GM12878 (cell line): ENCODE measurements at places on chromosomes 2 and 18.

GRCh38 chr18:37666991-37667390 lies 101.4 kb upstream of the CELF4 start:
- H3K4me1 ChIP-seq = no peaks in the 10 kb centered on the region
- no peaks in the 10 kb centered on the region for H3K36me3 ChIP-seq
- H3K27ac ChIP-seq = no peak overlapping the region
- no peak for DNase-seq

DNA sequence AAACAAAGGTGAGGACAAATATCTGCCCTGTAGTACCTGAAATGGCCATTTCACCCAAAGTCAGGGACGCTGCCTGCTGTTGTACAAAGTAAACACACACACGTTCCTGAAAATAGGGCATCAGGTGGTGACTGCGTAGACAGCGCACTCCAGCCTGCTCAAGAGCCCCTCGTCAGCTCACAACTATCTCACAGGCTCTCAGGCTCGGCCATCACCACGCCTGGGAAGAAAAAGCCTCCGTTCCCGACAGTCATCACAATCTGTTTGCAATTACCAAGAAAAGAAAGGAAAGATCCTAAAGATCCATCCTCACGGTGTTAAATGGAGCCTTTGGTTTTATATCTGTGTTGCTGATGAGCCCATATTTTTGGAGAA lies 230.2 kb downstream of the ZNF516 start:
- H3K27ac ChIP-seq = no peak overlapping the region
- DNase-seq = no peak
- H3K36me3 ChIP-seq = no peaks in the 10 kb centered on the region
- no peak overlapping the region for H3K4me3 ChIP-seq
- peaks cover 2% of the 10 kb centered on the region; the same call in 1 of the 2 replicates for H3K27me3 ChIP-seq
- no peaks in the 10 kb centered on the region for H3K4me1 ChIP-seq

- DNase-seq = no peak
- H3K27ac ChIP-seq = no peak overlapping the region
- H3K27me3 ChIP-seq = no peaks in the 10 kb centered on the region
- no peak overlapping the region for H3K4me3 ChIP-seq
Observed at GRCh38 chr2:167504695-167505094, 616.4 kb downstream of the XIRP2 start.

DNA sequence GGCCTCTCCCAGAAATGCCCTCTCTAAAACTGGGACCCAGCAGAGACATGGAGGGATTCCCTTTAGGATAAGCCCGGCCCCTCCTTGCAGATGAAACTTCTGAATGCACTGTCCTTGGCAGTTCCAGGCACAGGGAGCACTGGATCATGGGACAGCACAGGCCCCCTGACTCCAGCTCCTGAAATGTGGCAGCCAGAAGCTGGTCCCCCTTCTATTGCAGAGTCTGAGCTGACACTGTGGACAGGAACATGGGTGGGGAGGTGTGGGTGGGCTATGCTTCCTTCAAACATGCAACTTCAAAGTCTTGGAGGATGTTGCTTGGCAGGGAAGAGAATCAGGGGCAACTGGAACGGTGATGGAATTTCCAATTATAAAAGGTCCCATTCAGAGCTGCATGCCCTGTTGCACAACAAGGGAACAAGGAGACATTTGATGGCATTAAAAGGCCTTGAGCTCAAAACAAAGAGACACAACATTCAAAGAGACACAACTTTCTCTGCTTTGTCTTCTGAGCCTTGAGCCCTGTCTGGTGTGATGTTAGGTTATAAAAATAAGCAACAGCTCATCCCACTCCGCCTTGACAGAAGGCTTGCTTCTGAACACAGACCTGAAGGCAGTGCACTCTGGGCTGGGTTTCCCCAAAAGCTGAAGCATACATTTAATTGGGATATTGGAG lies 239.0 kb downstream of the OSR1 start:
- H3K4me3 ChIP-seq = no peak overlapping the region
- no peaks in the 10 kb centered on the region for H3K27me3 ChIP-seq
- H3K36me3 ChIP-seq = no peaks in the 10 kb centered on the region
- H3K4me1 ChIP-seq = no peaks in the 10 kb centered on the region
- no peak for DNase-seq
- H3K27ac ChIP-seq = no peak overlapping the region

DNA sequence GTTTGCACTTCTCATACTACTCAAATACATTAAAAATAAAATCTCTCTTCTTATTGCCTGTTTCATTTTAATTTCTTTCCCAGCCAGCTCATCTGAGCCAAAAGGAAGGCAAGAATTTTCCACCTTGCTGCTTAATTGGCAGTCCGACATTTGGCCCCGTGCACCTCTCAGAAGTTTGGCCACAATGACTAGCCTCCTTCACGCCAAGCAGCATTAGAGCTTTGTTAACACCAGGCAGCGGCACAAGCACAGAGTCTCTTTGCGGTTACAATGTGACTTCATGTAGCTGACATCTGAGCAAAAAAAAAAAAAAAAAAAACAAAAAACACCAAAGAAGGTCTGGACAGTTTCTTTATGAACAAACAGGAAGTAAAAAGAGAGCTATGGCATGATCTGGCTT lies 248.9 kb downstream of the OSR1 start:
- H3K36me3 ChIP-seq = no peaks in the 10 kb centered on the region
- no peak for DNase-seq
- no peak overlapping the region for H3K27ac ChIP-seq
- no peaks in the 10 kb centered on the region for H3K27me3 ChIP-seq
- H3K4me1 ChIP-seq = no peaks in the 10 kb centered on the region

- H3K4me1 ChIP-seq = no peaks in the 10 kb centered on the region
- H3K36me3 ChIP-seq = no peaks in the 10 kb centered on the region
- no peak for DNase-seq
- no peak overlapping the region for H3K27ac ChIP-seq
- H3K4me3 ChIP-seq = no peak overlapping the region
- no peaks in the 10 kb centered on the region for H3K27me3 ChIP-seq
Observed at GRCh38 chr2:101232770-101233169, 19.9 kb upstream of the CNOT11 start.

DNA sequence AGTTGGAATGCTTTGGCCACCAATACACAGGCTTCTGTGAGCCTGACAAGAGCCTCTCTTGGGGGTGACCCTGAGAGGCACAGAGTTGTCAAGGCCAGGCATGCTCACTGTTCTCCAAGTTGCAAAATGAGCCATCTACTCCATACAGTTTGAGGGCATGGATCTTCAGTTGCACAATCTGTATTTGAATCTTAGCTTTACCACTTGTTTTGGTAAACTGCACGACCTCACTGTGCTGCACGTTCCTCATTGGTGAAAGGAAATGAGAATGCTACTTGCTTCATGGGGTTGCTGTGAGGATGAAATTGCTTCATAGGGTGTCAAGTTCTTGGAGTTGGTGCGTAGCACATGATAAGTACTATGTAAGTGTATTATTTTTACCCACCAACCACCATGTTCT lies 12.0 kb upstream of the HAAO start:
- H3K27ac ChIP-seq = no peak overlapping the region
- peaks cover 4% of the 10 kb centered on the region for H3K4me1 ChIP-seq
- DNase-seq = no peak
- H3K27me3 ChIP-seq = no peaks in the 10 kb centered on the region
- H3K36me3 ChIP-seq = no peaks in the 10 kb centered on the region

DNA sequence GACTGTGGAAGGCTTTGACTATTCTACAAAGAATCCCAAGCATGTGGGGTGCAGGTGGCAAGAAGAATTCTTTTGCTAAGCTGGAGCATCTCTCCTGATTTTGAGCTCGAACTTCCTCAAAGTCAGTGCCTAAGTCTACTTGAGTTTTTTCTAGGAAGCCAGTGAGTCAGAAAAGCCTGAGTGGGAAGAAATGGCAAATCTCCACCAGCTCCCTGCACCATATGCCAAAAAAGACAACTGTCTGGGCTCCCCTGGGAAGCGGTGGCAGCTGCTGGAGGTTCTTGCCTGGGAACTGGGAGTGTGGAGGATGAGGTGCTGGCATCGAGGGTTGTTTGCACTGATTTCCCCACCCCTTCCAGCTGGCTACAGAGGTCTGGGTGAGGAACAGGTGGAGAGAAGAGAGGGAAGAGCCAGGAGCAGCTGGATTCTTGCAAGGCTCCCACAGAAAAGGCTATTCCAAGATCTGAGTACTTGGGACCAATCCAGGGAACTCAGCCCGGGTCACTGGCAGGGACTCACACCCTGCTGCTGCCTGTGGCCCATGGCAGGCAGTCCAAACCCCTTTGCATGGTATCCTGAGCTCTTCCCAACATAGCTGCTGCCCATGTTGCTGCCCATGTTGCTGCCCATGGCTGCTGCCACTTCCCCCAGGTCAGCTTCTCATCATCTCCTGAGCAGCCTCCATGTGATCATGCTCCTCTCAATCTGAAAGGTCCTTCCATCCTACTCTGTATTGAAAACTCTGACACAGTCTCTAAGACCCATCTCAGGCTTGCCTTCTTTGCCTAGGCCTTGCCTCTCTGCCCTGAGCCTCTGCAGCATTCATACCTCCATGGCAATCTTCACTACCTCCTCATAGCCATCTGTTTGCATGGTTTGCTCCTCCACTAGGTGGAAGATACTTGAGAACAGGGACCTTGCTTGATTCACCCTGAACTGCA lies 128.3 kb upstream of the SPATS2L start:
- H3K4me3 ChIP-seq = no peak overlapping the region
- H3K36me3 ChIP-seq = no peaks in the 10 kb centered on the region
- no peaks in the 10 kb centered on the region for H3K4me1 ChIP-seq
- no peaks in the 10 kb centered on the region for H3K27me3 ChIP-seq
- DNase-seq = no peak
- no peak overlapping the region for H3K27ac ChIP-seq

GRCh38 chr2:25960920-25961319 lies 21.4 kb downstream of the KIF3C start:
- no peak overlapping the region for H3K4me3 ChIP-seq

- no peak overlapping the region for H3K4me3 ChIP-seq
- DNase-seq = no peak
- no peaks in the 10 kb centered on the region for H3K36me3 ChIP-seq
- H3K27ac ChIP-seq = no peak overlapping the region
- H3K4me1 ChIP-seq = no peaks in the 10 kb centered on the region
- no peaks in the 10 kb centered on the region for H3K27me3 ChIP-seq
Observed at GRCh38 chr2:57084697-57085281, 901.0 kb downstream of the CCDC85A start.

- H3K4me3 ChIP-seq = no peak overlapping the region
- H3K27me3 ChIP-seq = no peaks in the 10 kb centered on the region
- no peak for DNase-seq
- H3K27ac ChIP-seq = no peak overlapping the region
Observed at GRCh38 chr2:241777686-241778627, 1.3 kb downstream of the GAL3ST2 start.

GRCh38 chr2:151632993-151633565 lies 101.2 kb downstream of the NEB start:
- H3K4me3 ChIP-seq = no peak overlapping the region
- no peak for DNase-seq
- no peaks in the 10 kb centered on the region for H3K27me3 ChIP-seq
- H3K27ac ChIP-seq = no peak overlapping the region
- H3K36me3 ChIP-seq = no peaks in the 10 kb centered on the region
